ENCODE measurements at places on chromosomes 3 and 15. TPM values are rescaled to one million over a fixed set of nuclear protein-coding genes. Genes with fewer than 3 reads are reported as not detected.

- DNase-seq, result no peak
Measured at GRCh38 chr15:83248151-83249029, 36.1 kb downstream of the BNC1 start.

GRCh38 chr3:187954516-187954872 is 199.5 kb upstream of the LPP start:
- no peak for DNase-seq

DNA sequence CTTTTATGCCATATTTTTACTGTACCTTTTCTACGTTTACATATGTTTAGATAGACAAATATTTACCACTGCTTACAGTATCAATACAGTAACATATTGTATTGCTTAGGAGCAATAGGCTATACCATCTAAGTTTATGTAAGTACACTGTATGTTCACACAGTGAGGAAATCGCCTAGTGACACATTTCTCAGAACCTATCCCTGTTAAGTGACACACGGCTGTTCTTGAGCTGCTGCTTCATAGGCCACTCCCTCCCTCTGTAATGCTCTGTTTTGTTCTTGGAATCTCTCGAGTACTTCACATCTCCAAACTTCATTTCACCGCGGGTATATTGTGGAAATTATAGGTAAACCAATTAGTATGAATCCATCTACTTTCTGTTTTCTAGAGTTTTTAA is 13.4 kb upstream of the SELENOT start:
- DNase-seq, result no peak

DNA sequence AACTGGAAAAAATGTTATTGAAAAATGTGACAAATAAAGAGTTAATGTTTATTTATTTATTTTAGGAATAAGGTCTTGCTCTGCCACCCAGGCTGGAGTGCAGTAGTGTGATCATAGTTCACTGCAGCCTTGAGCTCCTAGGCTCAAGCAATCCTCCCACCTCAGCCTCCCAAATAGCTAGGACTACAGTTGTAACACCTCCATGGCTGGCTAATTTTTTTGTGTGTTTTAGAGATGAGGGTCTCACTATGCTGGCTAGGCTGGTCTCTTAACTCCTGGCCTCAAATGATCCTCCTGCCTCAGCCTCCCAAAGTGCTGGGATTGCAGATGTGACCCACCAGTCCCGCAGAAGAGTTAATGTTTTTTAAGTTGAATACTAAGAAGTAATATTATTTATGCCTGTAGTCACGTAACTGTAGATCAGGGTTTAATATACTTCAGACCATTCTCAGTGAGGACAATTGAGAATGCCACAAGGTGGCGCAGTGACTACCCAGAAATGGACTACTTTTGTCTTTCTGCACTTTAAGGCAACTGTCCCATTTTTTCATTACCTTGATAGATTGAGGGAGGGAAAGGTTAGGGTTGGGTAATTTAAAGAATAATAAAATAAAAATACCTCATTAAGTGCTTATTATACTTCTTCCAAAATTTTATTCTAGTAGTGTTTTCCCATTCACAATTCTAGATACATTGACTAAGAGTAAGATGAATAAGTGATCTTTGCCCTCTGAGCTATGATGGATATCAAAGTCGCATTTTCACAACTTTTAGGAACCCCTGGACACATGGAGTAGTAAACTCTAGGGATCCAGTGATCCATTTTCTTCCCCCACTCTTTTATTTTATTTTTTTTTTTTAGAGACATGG is 6.0 kb downstream of the MUC13 start:
- no peak for DNase-seq

DNA sequence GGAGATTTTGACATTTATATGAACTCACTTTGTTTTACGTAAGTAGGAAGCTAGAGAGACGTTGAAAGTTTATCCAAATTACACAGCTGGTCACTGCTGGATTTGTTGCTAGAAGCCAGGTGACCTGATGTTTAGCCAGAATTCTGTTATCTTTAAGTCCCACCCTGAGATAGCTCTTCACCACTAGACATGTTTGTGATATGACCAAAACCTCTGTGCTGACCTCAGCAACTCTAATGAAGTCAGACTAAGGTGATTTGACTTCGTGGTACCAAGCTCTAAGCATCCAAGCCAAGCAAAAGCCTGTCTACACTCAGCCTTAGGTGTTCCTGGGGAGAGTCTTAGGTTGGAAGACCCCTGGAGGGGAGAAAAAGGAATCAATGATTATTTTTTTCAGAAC is 102.4 kb downstream of the ARRDC4 start:
- no peak for DNase-seq

Gene NDUFB5
- 32.5 TPM for total RNA-seq

Gene TEX55
- not detected for total RNA-seq

Gene CMTM8
- total RNA-seq, result 2.9 TPM

- no peak for DNase-seq
Measured at GRCh38 chr3:17749281-17749680, 6.8 kb upstream of the TBC1D5 start.

- no peak for DNase-seq
Measured at GRCh38 chr3:129658110-129658843, 51.8 kb upstream of the PLXND1 start.

Gene CCK
- not detected for total RNA-seq

DNA sequence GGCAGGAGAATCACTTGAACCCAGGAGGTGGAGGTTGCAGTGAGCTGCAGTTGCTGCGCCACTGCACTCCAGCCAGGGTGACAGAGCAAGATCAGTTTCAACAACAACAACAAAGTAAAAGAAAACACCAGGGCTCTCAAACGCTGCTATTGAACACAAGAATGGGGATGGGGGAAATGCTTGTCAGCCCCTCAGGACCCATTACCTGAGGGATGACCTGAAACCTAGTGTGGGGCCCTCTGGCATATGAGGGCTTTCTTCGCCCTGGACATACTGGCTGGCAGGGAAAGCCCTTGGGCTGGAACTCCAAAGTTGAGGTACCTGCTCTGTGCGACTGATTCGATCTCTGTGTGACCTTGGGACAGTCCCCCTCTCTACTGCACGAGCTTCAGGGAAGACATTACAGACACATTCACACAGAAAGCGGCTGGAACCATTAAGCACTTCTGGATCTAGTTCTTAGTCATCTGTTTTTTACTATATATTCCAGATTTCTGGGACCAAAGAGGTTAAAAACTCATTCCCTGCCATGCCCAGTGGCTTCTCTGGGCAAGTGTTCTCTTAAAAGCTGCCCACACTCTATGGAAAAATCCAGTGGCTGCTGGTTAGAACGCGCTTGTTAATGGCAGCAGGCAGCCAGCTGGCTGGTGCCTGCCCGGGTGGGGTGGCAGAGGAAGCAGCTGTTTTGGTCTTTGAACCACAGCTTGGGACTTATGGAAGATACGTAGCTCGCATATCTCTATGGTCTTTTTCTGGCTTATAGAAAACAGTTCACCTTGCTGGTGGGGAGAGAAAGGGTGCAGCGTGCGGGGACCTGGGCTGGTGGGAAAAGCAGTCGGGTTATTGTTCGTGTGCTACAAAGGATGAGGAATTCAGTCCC is 57.2 kb downstream of the ATP1B3 start:
- DNase-seq, result peak; percentile 35

GRCh38 chr3:23324745-23325144 is 121.6 kb downstream of the UBE2E2 start:
- no peak for DNase-seq

Gene SI
- total RNA-seq, result not detected

Gene C3orf70
- 17.2 TPM for total RNA-seq

DNA sequence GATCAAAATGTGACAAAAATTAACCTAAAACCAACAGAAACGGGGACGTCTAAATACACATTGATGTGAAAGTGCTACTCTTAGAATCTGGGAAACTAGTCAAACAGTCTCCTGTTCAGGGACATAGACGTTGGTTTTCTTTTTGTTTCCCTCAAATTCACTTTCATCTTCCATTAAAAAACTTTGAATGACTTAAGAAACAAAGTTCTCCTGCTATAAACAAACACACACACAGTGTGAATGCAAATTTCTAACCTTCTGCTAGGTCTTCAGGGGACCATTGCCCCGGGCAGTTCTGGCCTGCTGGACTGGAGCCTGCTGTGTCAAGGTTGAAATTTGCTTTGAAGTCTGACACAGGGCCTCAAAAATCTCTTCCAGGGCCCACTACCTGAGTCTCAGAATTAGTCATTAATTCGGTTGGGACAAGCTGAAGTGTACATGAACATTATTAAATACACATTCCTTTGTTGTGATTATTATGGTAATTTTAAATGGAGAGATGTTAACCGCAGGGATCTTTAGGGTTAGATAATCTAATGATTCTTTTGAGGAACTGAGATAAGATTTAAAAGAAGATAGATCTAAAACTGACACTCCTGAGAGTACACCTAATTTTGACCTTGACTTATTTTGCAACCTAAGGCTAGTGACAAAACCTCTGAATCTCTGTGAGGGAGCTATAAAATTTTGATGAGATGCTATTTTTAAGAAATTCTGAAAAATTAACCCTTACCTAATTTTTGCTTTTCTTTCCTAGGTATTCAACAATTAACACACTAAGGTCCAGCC is 1260.4 kb downstream of the ROBO1 start:
- DNase-seq, result no peak

- peak; percentile 75 for DNase-seq
Measured at GRCh38 chr15:97961067-97961954, 808 bp downstream of the ARRDC4 start.

DNA sequence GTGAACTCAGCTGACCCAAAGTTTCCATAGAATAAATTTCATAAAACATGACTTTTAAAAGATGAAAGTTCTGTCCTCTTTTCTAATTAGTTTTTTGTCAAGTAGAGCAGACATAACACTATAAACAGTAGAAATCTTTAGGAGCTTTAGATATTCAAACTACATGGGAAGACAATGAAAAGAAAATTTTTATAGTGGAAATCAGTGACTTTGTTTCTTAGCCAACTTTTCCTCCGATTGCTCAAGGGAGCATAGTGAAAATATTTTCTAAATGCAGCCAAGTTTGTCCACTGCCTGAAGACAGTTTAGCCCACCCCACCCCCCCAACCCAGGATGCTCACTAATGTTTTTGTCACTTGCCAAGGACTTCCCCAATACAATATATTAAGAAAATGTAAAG is 114.9 kb downstream of the PLD1 start:
- DNase-seq, result no peak

Gene CHRNA5
- 1.6 TPM for total RNA-seq

- DNase-seq, result no peak
Measured at GRCh38 chr3:124557433-124558232, 172.6 kb upstream of the UMPS start.

Gene KY
- total RNA-seq, result 1.2 TPM

- DNase-seq, result no peak
Measured at GRCh38 chr3:108119398-108120104, 28.7 kb upstream of the CD47 start.

DNA sequence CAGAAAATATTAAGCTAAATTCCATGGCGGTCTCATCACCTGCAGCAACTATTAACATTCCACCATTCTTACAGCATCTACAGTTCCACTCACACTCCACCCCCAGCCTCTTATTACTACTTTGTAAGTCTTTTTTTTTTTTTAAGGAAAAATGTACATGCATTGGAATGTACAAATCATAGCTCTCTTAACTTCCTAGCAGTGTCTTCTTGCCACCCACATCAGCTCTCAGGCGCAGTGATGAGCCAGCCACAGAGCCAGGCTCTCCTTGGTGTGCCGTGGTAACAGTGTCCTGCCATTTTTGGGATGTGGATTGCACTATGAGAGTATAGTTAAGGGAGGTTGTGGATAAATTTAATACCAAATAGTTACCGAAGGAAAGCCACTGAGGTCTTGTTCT is 17.8 kb downstream of the ABHD17C start:
- no peak for DNase-seq

GRCh38 chr3:65810302-65810701 is 228.4 kb downstream of the MAGI1 start:
- no peak for DNase-seq

- DNase-seq, result no peak
Measured at GRCh38 chr3:9077029-9077428, 113.8 kb upstream of the RAD18 start.

DNA sequence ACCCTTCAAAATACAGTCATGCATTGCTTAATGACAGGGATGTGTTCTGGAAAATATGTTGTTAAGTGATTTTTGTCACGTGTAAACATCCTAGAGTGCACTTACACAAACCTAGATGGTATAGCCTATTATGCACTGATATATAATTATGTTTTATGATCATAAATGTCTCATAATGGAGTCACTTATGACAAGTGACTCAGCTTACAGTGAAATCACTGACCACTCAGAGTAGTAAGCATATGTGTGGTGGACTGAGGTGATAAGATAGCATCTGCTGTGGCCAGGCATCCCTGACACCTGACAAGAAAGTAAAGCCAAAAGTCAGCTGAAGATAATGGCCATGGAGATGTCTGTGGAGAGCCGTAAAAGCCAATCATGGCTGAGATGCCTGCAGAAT is 5.4 kb downstream of the ACAD11 start:
- DNase-seq, result no peak

GRCh38 chr3:183697123-183697609 is 431 bp upstream of the YEATS2 start:
- no peak for DNase-seq

Gene FAM81A
- total RNA-seq, result 1.2 TPM

DNA sequence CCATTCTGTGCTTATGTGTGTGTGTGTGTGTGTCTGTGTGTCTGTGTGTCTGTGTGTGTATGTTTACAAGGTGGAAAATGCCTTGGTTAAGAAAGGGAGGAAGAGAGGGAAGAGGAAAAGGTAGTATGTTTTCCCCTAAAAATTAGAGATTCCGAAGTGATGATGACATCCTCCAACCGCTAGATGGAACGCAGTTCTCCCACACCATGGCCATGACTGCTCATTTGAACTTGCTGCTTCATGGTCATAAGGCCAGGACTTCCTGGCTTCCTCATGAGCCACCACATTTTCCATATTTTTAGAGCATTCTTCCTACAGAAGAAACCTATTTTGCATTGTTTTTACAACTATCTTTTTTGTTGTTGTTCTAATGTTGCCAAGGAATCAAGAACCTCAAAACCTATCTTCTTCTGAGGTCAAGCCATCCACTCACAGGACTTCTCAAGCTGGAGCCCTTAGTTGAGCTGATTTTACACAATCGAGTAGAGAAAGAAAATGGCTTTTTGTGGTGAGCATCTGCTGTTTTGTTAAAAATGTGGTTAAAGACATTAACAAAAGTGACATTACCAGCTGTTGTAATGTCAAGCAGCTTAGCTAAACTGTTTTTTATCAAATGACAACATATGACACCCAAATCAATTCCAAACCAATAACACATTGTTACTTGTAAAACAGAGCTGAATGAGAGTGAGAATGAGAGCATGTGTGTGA is 1091.0 kb downstream of the FHIT start:
- no peak for DNase-seq
